ENCODE measurements at places on chromosomes 13 and 19. TPM values are rescaled to one million over a fixed set of nuclear protein-coding genes. Genes with fewer than 3 reads are reported as not detected.

The VWA8 gene
- total RNA-seq, result 20.1 TPM

The ZSCAN1 gene
- not detected for total RNA-seq

The ELSPBP1 gene
- not detected for total RNA-seq

The BRD4 gene
- total RNA-seq, result 189 TPM

The ZNF729 gene
- total RNA-seq, result not detected

The BST2 gene
- 24.8 TPM for total RNA-seq

The PTGIR gene
- not detected for total RNA-seq

The CGB5 gene
- total RNA-seq, result not detected

The C13orf46 gene
- total RNA-seq, result 1.4 TPM

The TLE2 gene
- total RNA-seq, result 1.9 TPM

The CGB3 gene
- total RNA-seq, result not detected

DNA sequence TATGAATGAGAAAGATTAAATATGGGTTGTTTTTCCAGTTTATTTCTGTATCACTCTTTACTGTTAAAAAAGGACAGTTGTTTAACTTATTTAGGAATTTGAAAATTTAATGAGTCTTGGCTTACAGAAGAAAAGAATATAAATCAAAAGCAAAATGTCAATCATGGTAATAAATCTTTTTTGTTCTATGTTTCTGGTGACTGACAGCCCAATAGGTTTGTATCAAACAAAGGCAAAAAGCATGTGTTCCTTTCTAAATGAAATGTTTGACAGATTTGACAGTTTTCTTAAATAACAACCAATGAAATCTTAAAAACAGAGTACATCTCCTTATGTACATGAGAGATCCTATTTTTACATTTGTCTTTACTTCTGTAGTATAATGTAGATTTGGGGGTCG lies 11.0 kb downstream of the PCDH9 start:
- no peak for DNase-seq

- no peak for DNase-seq
These were observed 89.6 kb upstream of the RXFP2 start for GRCh38 chr13:31649766-31650165.

DNA sequence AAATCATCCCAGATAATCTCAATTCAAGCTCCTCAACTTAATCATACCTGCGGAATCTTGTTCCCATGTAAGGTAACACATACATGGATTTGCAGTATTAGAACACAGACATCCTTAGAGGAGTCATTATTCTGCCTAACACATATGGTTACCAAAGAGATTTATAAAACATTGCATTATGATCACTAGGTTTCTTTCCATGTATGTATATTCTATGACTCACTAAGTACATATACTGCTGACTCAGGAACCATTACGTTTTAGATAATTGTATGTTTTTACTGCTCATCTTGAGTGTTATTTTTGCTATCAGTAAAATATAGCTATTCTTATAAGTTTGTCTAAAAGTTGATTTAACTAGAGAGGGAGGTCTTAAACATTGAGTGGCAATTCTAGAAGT lies 182.9 kb downstream of the SLITRK6 start:
- peak; percentile 17 for DNase-seq

GRCh38 chr13:101449790-101450748 lies 2.4 kb upstream of the ITGBL1 start:
- DNase-seq, result peak; percentile 95

- no peak for DNase-seq
These were observed 298.3 kb downstream of the DIAPH3 start for GRCh38 chr13:59865398-59865797.

DNA sequence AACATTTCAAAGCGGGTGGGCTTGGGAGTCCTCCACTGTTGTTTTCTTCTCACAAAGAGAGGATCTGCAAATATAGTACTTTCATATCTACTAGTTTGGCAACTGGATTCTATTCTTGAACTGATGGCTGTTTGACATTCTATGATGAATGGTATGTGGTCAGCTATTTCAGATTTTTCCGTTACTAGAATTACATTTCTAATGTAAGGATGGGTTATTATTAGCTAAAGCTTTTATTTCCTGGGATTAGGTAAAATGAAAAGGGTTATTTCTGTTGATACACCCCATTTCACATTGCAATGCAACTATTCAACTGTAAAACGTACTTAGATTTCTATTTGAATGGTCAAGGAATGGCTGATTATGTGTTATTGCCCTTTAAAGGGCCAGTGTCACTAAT lies 629.7 kb downstream of the DACH1 start:
- no peak for DNase-seq

GRCh38 chr13:29810145-29810742 lies 40.2 kb downstream of the UBL3 start:
- no peak for DNase-seq

GRCh38 chr13:36086117-36086516 lies 45.1 kb downstream of the DCLK1 start:
- no peak for DNase-seq

DNA sequence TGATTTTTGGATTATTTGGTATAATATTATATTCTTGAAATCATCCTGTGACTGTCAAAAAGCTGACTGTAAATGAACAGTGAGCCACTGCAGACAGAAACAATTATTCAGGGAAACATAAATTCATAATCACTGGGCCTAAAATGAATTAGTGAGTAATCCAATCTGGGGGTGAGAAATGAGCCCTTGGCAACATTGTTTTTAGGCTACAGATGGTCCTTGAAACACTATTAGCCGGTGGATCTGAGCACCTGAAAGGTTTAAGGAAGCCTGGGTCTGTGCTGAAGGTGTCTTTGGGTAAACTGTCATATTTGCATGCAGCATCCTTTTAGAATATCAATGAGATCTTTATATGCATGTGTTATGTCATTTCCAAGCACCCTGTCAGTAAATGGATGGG lies 290.7 kb downstream of the ATP8A2 start:
- no peak for DNase-seq

GRCh38 chr19:39765091-39766076 lies 13.3 kb upstream of the LEUTX start:
- peak; percentile 66 for DNase-seq

DNA sequence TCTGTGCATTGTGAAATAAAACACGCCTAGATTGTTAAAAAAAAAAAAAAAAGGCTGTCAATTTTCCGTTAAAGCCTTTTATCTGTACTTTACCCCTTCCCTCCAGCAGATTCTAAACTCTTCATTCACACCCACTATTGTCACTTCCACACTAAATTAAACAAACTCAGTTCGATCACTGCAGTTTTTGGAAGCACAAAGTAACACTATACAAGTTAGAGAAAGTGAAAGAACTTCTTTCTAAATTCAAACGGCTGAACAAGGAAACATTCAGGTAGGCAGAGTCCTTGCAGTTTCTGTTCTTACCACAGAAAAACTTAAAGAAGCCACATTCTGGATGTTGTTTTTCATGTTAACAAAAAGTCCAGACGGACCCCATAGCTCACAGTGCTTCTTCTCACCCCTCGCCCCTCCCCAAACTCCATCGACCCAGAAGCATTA lies 27.5 kb upstream of the UBE2L5 start:
- DNase-seq, result no peak

- DNase-seq, result no peak
These were observed 96.8 kb upstream of the WASF3 start for GRCh38 chr13:26460648-26461047.

DNA sequence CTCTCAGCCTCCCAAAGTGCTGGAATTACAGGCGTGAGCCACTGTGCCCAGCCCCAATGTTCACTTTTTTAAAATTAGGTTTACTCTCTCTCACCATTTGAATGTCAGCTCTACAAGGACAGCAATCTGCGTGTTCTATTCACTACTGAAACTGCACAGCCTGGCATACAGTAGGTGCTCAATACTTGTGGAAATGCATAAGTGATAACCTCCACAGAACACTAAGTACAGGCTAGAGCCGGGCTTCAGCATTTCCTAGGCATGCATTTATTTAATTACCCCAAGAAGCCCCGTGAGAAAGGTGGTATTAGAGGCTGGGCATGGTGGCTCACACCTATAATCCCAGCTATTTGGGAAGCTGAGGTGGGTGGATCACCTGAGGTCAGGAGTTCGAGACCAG lies 33.1 kb upstream of the TNFAIP8L1 start:
- no peak for DNase-seq

DNA sequence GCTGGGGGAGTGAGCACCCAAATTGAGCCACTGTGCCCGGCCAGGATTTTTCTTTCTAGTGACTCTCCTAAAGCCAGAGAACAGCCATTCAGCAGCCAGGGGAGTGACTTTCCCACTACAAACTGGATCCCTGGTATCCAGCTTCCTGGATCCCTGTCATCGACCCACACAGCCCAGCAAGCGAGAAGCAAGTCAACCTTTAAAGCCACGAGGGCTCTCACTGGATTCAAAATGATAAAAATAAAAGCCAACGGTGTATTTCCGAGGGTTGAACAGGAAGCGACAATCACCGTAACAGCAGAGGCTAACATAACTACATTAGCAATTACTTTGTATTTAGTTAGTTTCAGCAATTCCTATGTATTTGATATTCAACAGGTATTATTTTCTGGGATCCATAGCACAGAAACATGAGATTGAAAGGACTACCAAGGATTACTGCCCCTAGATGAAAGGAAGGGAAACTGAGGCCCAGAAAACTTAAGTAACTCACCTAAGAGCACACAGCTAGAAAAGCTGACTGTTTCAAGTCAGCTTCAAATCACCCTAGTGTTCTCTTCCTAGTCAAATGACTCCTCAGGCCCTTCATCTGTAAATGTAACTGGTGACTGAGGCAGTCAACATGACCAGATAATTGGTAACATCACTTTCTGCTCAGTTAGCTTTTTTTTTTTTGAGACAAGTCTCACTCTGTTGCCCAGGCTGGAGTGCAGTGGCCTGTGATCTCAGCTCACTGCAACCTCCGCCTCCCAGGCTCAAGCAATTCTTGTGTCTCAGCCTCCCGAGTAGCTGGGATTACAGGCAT lies 2.7 kb downstream of the RFX1 start:
- no peak for DNase-seq

DNA sequence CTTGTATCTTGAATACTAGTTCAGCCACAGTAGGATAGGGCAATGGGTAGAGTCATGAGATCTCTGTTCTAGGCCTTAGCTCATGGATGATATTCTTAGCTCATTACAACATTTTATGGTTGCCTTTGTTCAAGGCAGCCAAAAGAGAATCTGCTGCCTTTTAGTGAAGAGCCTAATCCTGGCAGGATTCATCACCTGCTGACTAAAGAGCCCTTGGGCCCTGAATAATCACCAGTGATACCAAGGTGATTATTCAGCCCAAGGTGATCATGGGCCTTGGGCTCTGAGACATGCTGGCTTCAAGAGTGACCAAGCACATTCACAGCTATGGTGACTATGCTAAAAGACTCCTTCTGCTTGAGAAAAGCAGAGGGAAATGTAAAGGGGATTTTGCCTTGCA lies 143.3 kb upstream of the MYO16 start:
- DNase-seq, result no peak

GRCh38 chr19:39190768-39191167 lies 6.0 kb upstream of the NCCRP1 start:
- no peak for DNase-seq

- DNase-seq, result peak; percentile 35
These were observed 109.4 kb downstream of the KCTD15 start for GRCh38 chr19:33905937-33906577.

GRCh38 chr19:57850553-57851017 lies 926 bp downstream of the ZNF587 start:
- peak; percentile 21 for DNase-seq

DNA sequence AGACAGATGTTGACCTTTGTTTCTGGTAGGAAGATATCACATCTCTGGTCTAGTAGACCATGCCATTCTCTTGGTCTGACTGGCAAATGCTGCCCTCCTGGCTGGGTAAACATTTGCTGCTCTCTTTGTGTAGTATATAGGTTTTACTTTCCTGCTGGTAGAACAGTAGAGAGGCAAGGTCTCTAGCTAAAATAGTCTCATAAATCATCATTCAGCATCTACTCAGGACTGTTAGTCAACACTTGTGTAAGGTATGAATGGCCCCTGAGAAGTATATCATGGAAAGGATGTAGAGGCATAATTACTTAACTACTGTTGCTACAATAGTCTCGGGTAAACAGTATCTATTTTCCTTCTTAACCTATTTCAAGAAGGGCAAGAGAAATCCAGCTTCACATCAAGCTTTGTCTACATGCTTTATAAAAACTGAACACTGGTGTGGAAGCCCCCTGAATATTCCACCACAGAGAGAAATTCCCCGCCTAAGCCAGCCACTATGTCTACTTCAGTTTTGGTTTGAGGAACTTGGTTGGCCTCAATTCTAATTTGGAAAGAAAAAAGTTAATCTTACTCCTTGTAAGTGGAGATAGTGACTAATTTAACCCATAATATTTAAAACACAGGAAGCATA lies 18.4 kb upstream of the MYCBP2 start:
- DNase-seq, result no peak

DNA sequence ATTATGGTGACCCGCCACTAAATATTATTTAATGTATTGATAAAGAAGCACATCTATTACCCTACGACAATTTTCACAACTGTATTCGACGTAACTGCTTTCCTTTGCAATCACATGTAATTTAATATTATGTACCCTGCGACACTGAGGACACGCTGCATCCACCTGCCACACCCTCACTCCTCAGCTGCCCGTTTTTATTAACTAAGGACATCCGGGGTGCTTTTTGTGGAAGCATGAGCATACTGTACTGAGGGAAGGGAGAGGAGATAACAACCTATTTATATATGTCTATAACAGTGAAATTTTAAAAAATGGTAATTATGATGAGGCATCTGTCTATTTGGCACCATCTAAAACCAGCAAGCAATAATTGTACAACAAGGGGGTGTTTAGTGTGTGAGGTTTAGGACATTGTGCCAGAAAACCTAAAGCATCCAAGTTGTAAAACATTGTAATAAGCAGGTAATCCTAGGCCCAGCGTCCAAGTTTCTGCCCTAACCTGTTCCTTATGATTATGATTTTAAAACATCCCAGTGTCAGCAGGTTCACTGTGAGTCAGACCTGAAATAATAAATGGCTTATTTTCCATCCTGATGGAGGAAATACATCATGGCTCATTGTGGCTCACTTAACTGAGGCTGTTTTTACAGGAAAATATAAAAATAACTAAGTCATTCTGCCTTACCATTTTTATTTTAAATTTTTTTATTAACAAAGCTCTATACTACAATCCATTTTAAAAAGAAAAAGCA lies 56.3 kb downstream of the FOXO1 start:
- peak; percentile 42 for DNase-seq

- no peak for DNase-seq
These were observed 1196.2 kb downstream of the PCDH9 start for GRCh38 chr13:66033924-66034323.

DNA sequence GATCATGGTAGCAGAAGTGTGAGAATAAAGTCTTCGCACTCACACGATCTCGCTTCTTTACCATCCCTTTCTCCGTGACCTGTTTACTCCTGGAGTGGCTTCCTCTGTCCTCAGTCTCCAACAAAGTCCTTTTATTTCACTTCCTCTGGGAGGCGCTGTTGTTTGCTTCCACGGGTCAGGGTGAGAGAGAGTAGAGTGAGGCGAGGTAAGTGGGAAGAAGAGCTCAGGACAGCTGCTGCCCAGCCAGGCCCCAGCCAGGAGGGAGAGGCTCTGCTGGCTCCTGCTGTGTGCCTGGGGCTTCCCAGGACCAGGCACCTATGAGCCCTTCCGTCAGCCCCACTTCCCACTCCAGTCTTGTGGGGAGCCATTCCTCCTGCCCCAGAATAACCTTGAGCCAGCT lies 242.1 kb downstream of the FGF9 start:
- no peak for DNase-seq
